ENCODE measurements at places on chromosomes 1 and 21. TPM values are rescaled to one million over a fixed set of nuclear protein-coding genes. Genes with fewer than 3 reads are reported as not detected.

The CD164L2 gene
- total RNA-seq, result not detected

The DNM3 gene
- 11.0 TPM for total RNA-seq

The GREM2 gene
- 4.3 TPM for total RNA-seq

The LORICRIN gene
- total RNA-seq, result not detected

The LCE3E gene
- total RNA-seq, result not detected

The TFF3 gene
- total RNA-seq, result not detected

The LYPD8 gene
- not detected for total RNA-seq

The CXADR gene
- total RNA-seq, result 0.49 TPM

The C2CD4D gene
- total RNA-seq, result not detected

The CADM3 gene
- total RNA-seq, result 0.49 TPM

The TRIM46 gene
- 7.4 TPM for total RNA-seq
